CD8-positive, alpha-beta T cell (primary cell): ENCODE measurements at places on chromosomes 6 and 20.

GRCh38 chr20:18404172-18404571 lies 62.7 kb downstream of the DZANK1 start:
- no peak for DNase-seq

- no peak for DNase-seq
These were observed 130.7 kb downstream of the UTRN start for GRCh38 chr6:144415835-144416237.

- no peak for DNase-seq
These were observed 212.3 kb downstream of the LMBRD1 start for GRCh38 chr6:69584536-69584912.

- no peak for DNase-seq
These were observed 16.5 kb upstream of the FOXQ1 start for GRCh38 chr6:1295420-1295819.
